Ureter (tissue), 1 donor: ENCODE measurements at places on chromosomes 6 and 20.
A peak's percentile ranks its signal among the peaks of the same experiment; 100 is the strongest.

DNA sequence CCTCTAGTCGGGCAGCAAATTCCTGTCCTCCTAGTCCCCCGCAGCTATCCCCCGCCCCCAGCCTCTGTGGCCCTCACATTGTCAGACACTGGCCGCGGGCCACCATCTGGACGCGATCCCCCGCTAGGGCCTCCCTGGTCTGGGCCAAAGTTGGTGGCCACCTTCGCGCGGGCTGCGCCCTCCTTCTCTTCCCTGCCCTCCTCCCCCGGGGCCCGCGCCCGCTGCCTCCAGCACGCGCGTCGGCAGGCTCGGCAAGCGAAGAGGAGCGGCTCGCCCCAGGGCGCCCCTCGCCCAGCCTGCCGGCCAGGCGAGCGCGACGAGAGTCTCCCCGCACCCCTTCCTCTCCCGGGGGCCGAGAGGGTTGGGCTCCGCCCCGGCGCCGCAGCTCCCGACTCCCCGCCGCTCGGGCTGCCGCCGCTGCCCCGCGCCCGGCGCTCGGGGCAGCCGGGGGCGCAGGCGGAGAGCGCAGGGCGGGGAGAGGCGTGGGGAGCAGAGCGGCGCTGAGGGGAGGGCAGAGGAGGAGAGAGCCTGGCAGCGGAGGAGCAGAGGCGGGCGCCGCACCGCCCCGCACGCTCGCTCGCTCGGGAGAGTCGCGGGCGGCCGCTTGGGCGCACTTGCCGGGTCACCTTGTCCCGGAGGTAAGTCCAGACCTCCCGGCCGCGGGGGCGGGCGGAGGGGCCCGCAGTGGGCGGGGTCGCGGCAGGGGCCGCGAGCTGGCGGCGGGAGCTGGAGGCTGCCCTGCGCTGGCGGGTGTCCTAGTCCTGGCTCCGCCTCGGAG is at the start of gene SYNDIG1:
SYNDIG1 (plus strand) TSS at position 514 of the 778 bp plus-strand sequence. CDS start 73,469 bp downstream, outside the sequence.
- DNase-seq = no peak

DNA sequence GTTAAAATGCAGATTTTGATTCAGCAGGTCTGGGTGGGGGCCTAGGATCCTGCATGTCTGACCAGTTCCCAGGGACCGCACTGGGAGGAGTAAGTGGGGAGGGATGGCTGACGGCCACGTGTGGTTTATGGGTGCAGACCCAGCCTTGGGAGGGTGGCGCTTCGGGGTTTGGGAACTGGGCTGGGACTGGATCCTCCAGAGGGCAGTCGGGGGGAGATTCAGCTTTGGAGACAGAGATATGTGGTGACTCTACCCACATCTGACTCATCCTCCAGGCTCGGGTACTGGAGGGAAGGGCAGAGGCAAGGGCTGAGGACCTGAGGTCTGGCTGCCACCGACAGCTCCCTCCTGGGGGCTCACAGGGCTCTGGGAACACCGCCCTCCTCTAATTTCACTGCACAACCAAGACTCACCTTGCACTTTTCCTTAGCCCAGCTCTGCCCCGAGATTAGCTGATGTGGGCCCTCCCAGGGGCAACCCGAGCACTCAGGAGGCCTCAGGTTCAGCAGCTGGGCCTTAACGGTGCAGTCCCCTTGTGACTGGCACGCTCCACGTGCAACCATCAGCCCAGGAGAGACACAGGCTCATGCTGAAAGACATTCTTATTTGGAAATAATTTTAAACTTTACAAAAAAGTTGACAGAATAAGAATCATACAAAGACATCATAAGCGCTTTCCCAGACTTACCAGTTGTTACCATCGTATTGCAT is 172.8 kb upstream of the PMEPA1 start:
- peak; percentile 39 for DNase-seq

GRCh38 chr6:109381061-109381746 is 1.1 kb downstream of the CD164 start:
- no peak for DNase-seq

DNA sequence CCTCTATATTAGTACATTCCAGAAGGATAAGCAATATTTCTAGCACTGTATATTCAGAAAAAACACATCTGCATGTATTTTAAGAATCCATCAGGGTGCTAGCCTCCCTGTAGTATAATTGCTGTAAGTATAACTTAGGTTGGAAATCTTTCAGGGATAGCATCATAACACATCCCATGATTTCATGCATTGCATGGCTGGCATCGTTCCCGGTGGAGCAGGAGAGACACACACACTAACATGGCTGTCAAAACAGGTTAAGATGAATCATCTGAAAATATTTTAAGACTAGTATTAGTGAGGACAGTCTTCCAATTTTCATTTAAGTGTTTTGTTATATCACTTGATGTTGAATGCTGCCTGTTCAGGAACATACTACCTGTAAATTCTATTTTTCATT is 32.1 kb upstream of the CENPW start:
- DNase-seq = no peak

DNA sequence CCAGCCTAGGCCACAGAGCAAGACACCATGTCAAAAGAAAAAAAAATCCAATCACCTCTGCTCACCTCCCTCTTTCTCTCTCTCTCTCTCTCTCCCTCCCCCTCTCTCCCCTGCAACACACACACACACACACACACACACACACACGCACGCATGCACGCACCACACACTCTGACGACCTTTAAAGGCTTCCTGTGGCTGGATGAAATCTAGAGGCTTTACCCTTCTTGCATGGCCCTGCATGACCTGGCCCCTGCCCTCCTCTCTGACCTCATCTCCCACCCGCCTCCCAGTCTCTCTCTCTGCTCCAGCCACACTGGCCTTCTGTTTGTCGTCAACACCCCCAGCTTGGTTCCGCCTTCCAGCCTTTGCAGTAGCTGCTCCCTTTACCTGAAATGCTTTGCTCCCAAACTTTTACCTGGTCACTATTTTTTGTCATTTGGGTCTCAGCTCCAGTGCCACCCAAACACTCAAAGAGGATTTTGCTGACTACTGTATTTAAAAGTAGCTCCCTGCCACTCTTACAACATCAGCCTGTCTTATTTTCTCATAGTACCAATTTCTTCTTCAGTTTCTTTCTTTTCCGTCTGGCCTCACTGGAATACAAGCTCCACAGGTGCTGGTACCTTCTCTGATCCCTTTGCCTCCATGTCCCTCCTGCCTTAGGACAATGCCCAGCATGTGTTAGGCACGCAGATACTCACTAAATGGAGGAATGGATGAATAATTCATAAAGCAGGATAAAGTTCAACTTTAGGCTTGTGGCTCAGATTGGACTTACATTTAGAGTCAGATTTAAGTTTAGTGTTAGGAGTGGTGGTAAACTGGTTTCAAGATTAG is 4.3 kb upstream of the LTA start:
- DNase-seq = no peak

DNA sequence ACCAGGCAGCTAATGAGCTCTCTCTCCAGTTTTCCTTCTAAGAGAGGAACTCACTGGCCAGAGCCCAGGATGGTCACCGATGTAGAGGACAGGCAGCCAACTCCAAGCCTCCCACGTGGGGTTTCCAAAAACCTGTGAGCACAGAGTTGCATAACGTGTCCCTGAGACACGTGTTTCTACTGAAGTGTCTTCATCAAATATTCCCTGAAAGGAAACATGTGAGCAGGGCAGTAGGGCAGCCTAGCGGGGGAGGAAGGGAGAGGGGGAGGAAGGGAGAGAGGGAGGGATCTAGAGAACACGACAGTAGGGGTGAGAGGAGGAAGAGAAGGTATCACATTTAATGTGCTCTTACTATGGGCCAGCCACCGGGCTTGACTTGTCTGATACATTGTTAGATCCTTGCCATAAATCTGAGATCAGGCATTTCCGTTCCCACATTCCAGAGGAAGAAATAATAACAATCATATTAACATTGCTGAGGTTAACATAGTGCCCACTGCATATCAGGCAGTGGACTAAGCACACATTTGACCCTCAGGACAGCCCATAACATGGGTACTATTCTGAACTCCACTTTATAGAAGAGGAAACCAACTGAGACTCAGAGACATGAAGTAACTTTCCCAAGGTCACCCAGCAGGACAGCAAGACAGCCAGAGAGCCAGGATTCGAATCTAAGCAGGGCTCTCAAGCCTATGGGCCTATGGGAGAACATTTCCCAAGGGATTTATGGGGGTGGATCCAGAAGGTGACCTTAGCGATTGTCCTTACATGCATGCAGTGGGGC is 4.5 kb upstream of the SYS1 start:
- DNase-seq = peak; percentile 88

- no peak for DNase-seq
These were observed 4.5 kb downstream of the IGF2R start for GRCh38 chr6:159973406-159973805.

DNA sequence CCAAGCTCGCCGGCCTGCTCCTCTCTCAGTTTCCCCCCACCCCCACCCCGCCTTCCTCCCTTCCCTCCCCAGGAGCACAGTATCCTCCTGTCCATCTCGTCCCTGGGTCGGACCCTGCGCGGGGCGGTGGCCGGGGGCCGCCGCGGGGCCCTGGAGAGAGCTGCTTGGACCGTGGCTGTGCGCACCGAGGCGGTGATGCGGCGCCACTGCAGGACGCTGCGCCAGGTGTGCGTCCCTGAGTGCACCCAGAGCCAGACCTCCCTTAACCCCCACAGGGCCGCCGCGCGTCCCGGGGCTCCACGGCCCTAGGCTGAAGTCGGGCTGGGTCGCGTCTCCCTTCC is 2.2 kb downstream of the C20orf204 start:
- no peak for DNase-seq

DNA sequence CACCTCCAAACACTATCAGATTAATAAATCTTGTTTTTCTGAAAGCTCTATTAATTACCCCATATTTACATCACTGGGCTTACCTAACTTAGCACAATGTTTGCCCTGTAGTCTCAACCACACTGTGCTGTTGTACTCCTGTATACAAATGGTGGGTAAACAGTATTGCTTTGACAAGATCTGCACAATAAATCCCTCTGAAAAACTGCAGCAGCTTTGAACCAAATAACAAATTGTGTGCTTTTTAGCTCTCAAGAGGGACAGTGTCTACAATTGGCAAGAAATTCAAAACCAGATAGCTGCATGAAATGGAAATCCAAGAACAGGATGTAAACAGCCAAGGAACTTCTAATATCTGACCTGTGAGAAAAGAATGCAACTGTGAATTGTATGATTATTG is 10.4 kb downstream of the KIF6 start:
- DNase-seq = no peak

- no peak for DNase-seq
These were observed 160.8 kb downstream of the COL9A1 start for GRCh38 chr6:70142034-70142433.

GRCh38 chr6:113558966-113559365 is 298.2 kb upstream of the MARCKS start:
- DNase-seq = no peak

DNA sequence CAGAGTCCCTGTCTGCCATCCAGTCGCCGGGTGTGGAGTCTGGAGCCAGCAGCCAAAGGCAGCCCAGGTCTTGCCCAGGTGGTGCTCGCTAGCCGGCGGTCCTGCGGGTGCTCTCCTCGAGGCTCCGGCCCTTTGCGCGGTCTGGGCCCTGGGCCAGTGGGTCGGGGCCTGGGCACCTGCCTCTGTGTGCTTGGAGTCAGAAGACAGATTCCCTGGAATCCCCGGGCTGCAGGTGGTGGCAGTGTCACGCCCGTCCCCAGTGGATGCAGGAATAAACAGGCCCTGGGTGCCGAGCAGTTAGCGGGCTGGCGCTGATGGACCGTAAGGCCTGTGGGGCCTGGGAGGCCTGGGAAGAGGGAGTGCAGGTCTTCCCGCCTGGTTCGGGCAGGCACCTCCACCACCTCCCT is 5.3 kb downstream of the SS18L1 start:
- DNase-seq = no peak

DNA sequence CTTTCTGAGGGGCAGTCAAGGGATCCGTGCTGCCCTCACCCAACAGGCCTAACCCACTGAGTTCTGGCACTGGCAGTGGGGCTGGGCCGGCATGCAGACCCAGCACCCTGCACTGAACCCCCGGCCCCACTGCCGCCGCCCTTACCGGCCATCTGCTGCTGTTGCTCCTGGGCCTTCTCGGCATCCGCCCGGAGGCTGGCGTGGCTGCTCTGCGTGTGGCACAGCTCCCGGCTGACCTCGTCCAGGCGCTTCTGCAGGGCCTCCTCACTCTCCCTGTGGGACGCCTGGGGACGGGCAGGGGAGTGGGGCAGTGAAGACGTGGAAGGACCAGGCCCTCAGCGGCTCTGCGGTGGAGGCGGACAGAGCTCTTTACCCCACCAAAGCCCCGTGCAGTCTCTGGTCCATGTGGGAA is 52.4 kb downstream of the RRBP1 start:
- no peak for DNase-seq

GRCh38 chr20:6783752-6784151 is 16.3 kb downstream of the BMP2 start:
- no peak for DNase-seq

DNA sequence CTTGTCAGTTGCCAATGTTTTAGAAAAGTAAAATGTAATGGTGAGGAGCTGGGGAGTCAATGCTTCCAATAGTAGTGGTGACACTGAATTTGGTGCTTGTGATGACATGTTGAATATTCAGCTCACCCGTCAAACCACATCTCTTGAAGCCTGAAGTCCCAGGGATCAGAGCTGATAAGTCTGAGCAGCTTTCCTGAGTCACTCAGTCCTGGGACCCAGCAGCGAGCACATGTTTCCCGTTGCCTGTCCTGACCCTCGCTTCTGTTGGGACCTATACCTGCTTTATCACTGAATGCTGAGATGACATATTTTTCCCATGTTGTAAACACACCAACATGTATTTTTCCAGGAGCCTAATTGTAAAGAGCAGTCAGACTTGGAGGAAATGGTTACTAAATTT is 693.6 kb downstream of the QKI start:
- no peak for DNase-seq

- no peak for DNase-seq
These were observed 272.0 kb downstream of the SMOC2 start for GRCh38 chr6:168712993-168713392.

- no peak for DNase-seq
These were observed 160.8 kb upstream of the KHDRBS2 start for GRCh38 chr6:62446647-62447316.

- no peak for DNase-seq
These were observed 71.2 kb upstream of the SMIM8 start for GRCh38 chr6:87251225-87251624.

DNA sequence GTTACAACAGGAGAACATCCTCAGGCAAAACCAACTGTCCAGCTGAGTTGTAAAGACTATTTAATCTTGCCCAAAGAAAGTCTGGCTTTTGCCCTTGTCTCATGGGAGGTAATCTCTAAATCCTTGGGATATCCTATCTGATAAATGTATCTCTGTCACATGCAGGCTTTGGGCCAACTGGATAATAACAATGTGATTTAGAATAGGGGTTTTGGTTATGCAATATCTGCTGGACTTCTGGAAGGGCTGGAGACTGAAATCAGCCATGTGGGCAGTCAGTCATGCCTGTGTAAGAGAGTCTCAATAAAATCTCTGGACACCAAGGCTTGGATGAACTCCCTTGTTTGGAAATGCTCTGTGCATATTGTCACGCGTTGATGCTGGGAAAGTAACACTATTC is 56.3 kb upstream of the PRL start:
- DNase-seq = no peak
